Psoas muscle (tissue), 8 donors: ENCODE measurements at places on chromosomes 11 and 22. TPM values are rescaled to one million over a fixed set of nuclear protein-coding genes. Genes with fewer than 3 reads are reported as not detected.

DNA sequence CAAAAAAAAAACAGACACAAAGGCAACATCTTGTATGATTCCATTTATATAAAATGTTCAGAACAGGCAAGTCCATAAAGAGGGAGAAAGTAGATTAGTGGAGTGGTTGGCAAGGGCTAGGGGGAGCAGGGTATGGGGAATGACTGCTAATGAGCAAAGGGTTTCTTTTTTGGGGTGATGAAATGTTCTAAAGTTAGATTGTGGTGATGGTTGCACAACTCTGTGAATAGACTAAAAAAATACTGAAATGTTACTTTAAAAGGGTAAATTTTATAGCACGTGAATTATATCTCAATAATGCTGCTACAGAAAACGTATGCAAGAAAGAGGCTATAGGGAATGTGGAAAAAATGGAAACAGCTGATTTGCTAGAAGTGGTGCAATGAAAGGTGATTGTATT is 155.1 kb downstream of the TENM4 start:
- no peak for DNase-seq

- no peak for DNase-seq
Observed at GRCh38 chr11:113614097-113614496, 92.0 kb downstream of the TMPRSS5 start.

GRCh38 chr22:48448821-48449220 is 1378.9 kb downstream of the BRD1 start:
- no peak for DNase-seq

- DNase-seq, result no peak
Observed at GRCh38 chr22:30027169-30027568, 53.1 kb upstream of the HORMAD2 start.

GRCh38 chr11:63404161-63404935 is 34.8 kb downstream of the SLC22A9 start:
- no peak for DNase-seq

GRCh38 chr11:61406067-61406466 is 13.7 kb downstream of the TMEM216 start:
- DNase-seq, result no peak

DNA sequence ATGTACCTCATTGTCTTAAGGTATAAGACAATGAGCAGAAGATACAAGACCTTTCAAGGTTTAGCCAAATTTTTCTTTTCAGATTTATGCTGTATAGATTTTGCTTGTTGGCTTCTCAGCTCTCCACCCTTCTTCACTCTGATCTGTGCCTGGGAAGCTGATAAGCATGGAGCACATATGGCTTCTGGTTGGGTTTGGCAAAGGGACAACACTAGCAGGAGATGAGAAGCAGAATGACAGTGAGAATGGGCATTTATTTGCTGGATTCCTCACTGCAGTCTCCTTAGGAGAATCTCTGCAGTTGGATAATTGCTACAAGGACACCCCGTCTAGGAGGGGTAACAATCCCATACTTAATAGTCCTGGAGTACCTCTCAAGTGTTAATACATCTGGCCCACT is 474.8 kb upstream of the CCDC90B start:
- no peak for DNase-seq

GRCh38 chr11:70302419-70302752 is 31.9 kb downstream of the PPFIA1 start:
- DNase-seq, result no peak

DNA sequence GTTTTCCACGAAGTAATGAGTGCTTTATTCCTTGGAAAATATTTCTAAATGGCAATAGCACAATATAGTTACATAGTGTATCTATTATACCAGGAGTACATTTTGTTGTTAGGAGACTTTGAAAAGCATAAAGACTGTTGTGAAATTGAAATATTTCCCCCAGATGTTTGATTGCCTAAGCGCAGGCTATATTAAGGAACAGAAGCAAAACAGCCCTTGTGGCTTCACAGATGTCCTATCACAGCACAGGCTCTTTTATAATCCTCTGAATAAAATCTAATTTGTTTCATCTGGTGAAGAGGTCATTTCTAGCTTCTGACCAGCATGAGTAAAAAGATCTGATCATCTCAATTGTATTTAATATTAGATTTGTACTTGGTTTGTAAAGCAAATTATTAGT is 48.2 kb downstream of the BSX start:
- DNase-seq, result no peak

GRCh38 chr11:11587122-11587521 is 34.7 kb downstream of the GALNT18 start:
- DNase-seq, result no peak

- DNase-seq, result no peak
Observed at GRCh38 chr11:7591987-7592386, 78.2 kb downstream of the PPFIBP2 start.

DNA sequence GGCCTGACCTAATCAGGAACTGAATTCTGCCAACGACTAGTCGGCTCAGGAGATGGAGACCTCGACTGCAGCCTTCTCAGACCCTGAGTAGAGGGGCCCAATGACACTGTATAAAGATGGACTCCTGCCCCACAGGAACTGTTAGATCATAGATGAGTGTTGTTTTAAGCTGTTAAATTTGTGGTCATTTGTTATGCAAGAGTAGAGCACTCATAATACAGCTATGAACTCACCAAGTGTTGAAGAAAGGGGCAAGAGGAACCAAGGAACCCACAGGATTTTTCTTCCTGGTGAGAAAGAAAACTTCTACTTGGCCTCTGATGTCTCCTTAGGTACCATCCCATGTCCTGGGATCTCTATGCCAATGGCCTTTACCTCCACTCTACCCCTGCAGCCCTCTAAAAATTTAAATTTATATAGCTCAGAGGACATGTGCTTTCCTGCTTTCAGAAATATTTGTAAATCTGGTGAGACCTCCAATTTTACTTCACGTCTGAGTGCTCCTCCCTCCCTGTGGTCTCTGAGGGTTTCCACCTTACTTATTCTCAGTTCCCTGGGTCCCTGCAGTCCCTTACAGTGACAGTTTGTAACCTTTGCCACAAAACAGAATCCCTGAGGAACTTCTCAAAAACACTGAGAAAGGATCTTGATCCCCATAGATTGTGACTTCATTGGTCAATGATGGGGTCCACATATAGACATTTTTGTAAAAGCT is 256.3 kb upstream of the ARHGAP20 start:
- no peak for DNase-seq

- DNase-seq, result no peak
Observed at GRCh38 chr22:32327596-32328171, 30.0 kb upstream of the RFPL3 start.

DNA sequence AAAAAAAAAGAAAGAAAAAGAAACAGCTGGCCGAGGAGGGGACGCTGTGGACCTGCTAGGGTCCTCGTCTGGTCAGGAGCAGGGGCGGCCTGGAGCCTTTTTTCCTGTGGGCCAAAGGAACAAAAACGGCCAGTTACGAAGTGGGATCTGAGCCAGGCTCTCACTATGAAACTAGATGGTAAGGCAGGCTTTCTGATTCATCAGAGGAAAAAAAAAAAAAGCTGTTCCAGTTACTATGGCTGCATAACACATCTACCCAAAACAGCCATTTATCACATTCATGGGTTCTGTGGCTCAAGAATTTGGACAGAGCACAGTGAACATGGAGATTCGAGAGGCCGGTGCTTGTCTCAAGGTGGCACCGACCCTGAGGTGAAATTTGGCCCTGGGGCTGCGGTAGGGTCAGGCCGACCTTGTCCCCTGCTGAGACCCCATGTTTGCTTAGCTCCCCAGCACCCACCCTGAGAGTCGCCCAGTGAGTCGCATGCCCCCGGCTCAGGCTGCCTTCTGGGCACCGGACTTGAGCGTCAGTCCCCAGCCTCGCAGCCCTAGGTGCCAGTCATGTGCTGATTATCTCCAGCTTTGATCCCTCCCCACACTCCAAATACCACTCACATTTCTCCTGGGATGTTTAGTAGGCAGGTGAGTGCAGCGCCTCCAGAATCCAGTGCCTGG is 34.2 kb downstream of the MRGPRD start:
- DNase-seq, result no peak

DNA sequence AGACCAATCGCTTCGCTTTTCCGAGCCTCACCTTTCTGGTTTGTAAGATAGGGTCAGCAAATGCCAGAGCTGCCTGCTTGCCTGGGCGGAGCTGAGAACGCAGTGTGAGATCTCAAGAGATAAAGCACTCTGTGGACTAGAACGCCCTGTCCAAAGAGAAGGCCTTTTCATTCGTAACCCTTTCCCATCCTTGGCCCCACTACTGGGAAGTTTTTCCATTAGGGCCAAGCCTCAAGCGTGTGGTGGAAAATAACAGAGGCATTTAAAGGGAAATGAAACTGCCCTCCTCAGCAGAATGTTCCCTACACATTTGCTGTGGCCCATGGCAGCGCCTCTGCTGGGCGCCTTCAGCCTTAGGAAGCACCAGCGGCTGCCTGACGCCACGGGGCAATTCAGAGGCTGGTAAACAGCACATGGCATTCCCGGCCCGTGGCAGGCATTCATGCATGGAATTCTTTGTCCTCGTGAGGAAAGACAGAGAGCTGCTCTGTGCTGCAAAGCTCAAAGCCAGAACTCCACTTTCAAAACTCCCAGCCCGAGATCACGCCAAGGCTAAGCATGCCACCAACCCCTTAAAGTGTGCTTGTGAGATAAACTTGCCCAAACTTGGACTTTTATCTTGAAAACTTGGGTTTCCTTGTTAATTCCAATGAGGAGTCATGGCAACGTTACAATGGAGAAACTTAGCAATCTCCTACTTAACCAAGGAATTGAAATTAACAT is 38.1 kb downstream of the AHNAK start:
- DNase-seq, result peak; percentile 88

GRCh38 chr11:17976651-17977050 is 36.2 kb downstream of the SERGEF start:
- no peak for DNase-seq

- DNase-seq, result no peak
Observed at GRCh38 chr11:85813721-85814120, 2.8 kb upstream of the SYTL2 start.

GRCh38 chr11:110903830-110904229 is 191.6 kb upstream of the ARHGAP20 start:
- DNase-seq, result peak; percentile 76

GRCh38 chr11:27965559-27965958 is 142.4 kb downstream of the KIF18A start:
- DNase-seq, result no peak

- DNase-seq, result no peak
Observed at GRCh38 chr22:16973591-16974297, 34.3 kb downstream of the GAB4 start.

DNA sequence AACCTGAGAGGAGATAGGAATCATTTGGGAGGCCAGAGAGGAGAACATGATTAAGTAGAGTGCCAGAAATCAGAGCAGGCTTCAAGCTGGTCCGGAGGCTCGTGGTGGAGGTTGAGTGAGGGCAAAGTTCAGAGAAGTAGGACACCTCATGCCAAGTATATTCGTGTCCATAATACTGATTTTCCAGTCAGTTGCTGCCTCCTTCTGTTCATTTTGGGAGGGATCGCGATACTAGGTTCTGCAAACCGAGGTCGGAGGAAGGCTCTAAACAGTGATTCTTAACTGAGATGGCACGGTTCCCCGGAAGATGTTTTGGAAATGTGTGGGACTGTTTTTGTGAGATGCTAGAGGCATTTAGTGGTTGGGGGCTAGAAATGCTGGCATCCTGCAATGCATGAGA is 13.6 kb upstream of the CD3E start:
- no peak for DNase-seq

GRCh38 chr11:21278840-21279239 is 609.5 kb downstream of the NELL1 start:
- no peak for DNase-seq

GRCh38 chr11:613369-613968 is 2.3 kb downstream of the IRF7 start:
- no peak for DNase-seq

DNA sequence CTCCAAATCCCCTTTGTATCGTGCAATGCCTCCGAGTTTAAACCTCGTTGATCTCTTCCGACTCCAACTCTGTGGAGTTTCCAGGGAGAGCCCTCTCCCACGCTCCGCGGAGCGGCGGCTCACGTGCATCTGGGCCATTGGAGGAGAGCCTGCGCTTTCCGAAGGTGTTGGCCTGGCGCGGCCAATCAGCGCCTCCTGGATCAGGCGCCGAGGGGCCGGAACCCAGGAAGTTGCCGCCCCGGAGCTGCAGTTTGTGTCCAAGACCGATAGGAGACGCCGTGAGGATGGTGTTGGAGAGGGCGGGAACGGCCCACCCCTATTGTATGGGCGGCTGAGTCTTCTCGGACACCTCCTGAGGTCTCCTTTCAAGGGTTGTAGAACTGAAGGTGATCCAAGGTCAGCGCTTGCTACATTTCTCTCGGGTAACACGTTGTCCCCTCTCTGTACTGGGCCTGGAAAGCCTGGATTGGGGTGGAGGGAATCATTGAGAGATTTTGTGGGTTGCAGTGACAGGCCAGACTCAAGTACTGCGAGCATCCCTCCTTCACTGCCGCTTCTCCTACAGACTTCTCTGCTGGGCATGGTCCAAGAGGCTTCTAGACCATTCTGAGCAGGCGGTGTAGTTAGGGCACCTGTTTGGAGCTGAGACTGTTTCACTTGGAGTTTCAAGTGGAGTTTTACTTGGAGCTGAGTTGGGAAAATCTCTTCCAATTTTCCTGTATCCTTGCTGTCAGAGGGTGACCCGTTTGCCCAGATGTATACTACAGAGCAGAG is 1.7 kb downstream of the ADAMTS15 start:
- DNase-seq, result peak; percentile 91

GRCh38 chr22:37019309-37020191 is at the start of the genes MPST and TST:
TSS of gene MPST (plus strand) at chr22:37019742. CDS start at chr22:37019837, 95 bp downstream.
TSS of gene TST (minus strand) at chr22:37019447. CDS start at chr22:37018732, 715 bp downstream.
- DNase-seq, result peak; percentile 84

DNA sequence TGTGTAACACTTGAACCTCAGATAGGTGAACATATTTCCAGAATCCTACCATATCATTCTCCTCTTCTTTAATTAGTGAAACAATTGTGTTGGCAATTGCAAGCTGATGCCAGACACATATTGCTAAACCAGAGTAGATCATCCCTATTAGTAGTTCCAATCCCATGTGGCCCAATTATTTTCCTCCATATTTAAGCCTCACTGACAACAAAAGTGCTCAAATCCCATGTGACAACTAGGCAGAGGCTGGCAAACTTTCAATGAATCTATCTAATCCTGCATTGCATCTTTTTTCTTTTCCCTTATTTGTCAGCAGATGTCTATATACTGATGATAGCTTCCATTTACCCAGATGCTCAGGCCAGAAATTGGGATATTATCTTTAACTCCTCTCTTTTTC is 90.4 kb downstream of the GRIA4 start:
- no peak for DNase-seq

The YAP1 gene
- polyA plus RNA-seq, result 32.1 TPM

The LYVE1 gene
- polyA plus RNA-seq, result 5.2 TPM

The SCN3B gene
- polyA plus RNA-seq, result 17.2 TPM

The MRGPRX3 gene
- polyA plus RNA-seq, result not detected

The FAM111B gene
- 0.05 TPM for polyA plus RNA-seq

The CSTF3 gene
- polyA plus RNA-seq, result 21.1 TPM

The MUC15 gene
- polyA plus RNA-seq, result not detected

The CCDC87 gene
- polyA plus RNA-seq, result 0.20 TPM

The CADM1 gene
- polyA plus RNA-seq, result 3.1 TPM

The SEZ6L gene
- polyA plus RNA-seq, result 0.04 TPM

The PRR33 gene
- polyA plus RNA-seq, result 0.16 TPM

The TRIM68 gene
- polyA plus RNA-seq, result 4.2 TPM

The OAF gene
- 3.2 TPM for polyA plus RNA-seq

The DBX1 gene
- polyA plus RNA-seq, result not detected

The ANO1 gene
- 2.2 TPM for polyA plus RNA-seq

The HPS4 gene
- 5.8 TPM for polyA plus RNA-seq
